ENCODE measurements at places on chromosomes 11 and 22.

GRCh38 chr11:111598559-111598958 is 3.7 kb upstream of the SIK2 start:
- DNase-seq = no peak

DNA sequence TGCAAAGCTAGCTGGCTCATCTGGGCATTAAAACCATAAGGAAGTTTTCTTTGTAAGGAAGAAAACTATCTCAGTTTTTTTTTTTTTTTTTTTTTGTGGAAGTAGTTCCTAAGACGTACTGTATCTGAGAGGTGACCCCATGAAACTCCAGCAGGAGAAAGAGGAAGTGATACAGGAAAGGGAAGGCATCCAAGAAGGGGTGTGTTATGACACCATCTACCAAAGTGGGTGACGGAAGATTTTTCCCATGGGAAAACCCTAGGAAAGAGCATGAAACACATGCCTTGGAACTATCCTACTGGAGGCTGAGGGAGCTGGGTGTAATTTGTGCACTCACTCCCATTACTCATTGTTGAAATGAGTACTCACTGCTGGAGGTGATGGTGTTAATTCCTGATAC is 63.8 kb upstream of the ARHGAP20 start:
- DNase-seq = no peak

- no peak for DNase-seq
These were observed 688.6 kb upstream of the TENM4 start for GRCh38 chr11:80129396-80129795.

DNA sequence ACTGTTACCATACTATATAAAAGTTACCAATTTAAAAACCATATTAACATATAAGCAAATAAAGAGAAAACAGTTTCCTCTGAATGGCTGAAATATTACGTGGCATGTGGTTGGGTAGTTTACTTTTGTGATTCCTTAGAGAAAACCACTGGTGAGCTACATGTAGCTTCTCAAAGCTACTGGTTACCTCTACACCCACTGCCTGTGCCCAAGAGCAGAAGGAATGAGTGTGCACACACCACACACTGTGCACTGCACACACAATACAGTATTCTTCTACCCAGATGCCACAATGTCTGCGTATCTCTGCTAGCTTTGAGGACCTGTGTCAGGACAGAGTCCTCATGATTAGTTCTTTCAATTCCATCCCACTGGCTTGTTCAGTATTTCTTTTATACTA is 25.5 kb upstream of the YPEL1 start:
- DNase-seq = no peak

DNA sequence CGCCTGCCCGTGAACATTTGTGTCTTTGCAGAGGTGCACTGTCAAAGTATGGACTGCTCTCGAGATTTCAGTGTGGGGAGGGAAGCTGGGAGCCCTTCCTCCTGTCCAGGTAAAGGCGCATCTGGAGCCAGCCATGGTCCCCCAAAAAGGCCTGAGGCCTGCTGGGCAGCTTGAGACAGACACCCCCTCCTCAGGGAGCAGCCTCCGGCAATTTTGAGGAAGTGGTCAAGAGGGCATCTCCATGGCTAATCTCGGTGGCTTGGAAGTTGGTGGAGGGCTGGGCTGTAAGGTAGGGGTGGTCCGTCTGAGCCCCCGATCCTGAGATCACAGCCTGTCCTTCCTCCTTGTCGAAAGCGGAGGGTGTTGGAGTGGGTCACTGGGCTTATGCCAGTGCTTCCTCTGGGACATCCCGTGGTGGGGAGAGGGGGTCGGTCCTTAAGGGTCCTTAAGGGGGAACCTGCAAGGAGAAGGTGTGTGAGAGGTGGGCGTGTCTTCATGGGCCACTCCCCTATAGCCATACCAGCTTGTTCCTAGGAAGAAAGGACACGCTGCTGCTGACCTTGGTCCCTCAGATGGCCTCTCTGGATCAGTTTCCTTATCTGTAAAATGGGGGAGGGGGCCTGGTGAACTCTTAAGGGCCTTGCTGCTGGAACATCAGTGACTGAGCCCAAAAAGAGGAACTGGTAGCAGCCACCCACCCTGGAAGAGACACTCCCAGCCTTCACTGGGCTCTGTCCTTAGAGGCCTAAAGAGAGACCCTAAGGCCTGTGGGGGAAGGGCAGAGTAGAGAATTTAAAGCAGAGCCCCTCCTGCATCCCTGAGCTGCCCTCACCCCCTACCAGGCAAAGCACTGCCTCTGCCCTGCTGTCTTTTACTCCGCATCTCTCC is 2.6 kb downstream of the KCNC1 start:
- DNase-seq = no peak

GRCh38 chr22:39299829-39300178 is 19.6 kb downstream of the RPL3 start:
- DNase-seq = no peak

- no peak for DNase-seq
These were observed 15.1 kb downstream of the NPTXR start for GRCh38 chr22:38828616-38829205.

- DNase-seq = no peak
These were observed 29.1 kb upstream of the COMT start for GRCh38 chr22:19912271-19912999.

DNA sequence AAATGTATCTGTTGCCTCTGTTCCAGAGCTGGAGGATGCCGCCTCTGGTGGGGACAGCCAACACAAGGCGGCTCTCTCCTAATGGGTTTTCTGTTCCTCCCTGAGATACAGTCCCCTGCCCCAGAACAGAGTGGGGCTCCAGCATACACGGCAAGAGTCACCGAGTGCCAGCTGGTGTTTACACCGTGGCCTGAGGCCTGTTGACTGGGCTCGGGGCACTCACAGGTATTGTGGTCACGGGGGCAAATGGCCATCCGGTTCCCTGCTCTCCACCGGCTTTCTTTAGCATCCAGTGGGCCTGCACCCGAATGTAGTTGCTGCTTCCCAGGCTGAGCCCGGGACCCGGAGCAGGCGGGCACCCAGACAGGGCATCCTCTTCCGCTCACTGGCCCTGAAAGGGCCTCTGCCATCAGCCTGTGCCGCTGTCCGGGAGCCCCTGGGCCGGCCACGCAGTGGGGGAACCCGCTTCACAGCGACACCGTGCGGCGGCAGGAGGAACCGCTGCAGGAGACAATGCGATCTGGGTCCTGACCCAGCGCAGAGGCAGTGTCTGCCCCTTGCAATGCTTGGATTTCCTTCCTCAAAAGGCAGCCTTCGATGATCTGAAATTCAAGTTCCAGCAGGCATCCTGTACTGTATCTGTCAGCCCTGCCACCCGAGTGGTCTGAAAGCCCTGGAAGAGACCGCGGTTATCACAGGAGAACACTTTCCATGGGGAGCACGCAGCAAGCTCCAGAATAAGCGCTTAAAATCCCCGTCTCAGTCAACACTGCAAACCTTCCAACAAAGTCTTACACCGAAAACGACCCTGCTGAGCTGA is 859 bp upstream of the KRTAP5-5 start:
- DNase-seq = no peak

DNA sequence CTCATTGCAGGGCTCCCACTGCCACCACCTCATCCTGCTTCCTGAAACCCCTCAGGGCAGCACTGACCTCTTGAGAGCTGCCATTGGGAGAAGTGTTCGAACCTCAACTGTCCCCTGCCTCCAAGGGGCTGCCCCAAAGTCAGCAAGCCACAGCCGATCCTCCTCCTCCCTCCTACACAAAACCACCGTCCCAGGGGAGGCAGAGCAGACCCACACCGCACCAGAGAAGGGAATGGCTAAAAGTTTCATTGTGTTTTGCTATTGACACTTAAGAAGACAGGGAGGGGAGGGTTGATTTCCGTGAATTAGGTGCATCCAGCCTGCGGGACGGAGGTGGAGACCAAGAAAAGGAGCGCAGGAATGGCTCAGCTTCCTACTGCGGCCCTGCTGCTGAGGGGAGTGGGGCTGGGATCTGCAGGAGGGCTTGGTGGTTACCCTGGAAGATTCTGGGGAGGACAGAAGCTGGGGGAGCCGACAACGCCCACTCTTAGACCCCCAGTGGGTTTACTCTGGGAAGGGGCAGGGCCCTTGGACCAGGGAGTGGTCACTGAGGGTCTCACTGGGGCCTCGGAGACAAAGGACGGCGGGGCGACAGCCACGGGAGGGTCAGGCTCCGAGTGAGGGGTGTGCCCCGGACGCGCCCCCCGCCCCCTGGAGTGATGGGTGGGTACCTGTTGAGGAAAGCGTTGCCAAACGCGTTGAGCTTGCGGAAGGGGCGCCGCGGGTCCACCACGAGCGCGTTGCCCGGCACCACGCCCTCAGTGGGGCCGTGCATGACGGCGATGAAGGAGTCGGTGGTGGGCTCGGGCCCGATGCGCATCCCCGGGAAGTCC is 815 bp downstream of the EHD1 start:
- no peak for DNase-seq

- DNase-seq = no peak
These were observed 1265.8 kb upstream of the CNTN5 start for GRCh38 chr11:97754976-97755375.

- no peak for DNase-seq
These were observed 86.0 kb downstream of the KCNQ1 start for GRCh38 chr11:2530855-2531200.

DNA sequence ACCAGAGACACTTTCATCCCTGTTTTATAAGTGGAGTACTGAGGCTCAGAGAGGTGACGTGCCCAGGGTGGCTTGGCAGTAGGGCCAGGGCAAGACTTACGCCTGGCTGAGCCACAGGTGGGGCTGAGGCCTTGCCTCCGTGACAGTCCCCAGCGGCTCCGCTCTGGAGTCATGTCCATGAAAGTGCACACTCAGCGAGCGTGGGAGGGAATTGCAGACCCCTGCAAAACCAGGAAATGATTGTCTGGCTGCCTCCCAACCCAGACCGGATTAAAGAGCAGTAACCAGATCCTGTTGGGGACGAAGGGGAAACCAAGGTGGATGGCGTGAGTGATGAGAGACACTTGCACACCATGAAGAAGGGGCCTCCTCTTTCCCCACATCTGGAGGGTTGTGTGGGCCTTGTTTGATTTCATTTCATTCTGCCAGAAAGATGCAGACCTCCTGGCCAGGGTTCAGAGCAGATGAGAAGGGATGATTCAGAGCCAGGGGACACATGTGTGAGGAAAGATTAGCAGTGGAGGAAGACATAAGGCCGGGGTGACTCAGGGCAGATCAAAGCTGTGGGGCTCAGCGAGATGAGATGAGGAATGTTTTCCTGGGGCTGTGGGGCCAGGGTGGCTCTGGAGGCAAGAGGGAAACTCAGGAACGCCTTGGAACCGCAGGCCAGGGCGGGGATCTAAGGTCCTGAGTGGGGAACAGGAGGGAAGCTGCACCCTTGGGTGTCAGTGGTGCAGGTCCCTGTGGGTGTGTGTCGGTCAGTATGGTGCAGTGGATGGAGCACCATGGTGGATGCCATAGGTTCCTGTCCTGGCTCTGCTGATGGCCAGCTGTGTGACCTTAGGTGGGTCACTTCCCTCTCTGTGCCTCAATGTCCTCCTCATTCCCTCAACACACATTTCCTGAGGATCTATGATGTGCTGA is 29.9 kb upstream of the LRRC32 start:
- no peak for DNase-seq

GRCh38 chr11:70606248-70606950 is 208.1 kb downstream of the CTTN start:
- DNase-seq = no peak

GRCh38 chr11:110097459-110098012 is 4.3 kb downstream of the ZC3H12C start:
- DNase-seq = no peak

DNA sequence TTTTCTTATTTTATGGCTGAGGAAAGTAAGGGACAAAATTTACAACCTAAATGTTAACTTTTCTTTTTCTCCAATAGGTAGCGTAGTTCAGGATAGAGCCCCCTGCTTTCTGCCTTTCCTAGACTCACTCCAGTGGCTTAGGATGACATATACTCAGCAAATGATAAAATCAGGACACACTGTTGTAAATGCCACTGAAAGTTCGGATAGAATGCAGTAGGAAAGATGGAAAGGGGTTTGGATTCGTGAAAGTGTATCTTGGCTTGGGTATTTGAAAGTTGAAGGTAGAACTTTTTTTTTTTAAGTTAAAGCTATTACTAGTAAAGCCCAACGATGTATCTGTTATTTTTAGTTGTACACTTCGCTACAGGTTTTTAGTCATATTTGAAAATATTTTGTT is 2.2 kb downstream of the DYNC2H1 start:
- no peak for DNase-seq

DNA sequence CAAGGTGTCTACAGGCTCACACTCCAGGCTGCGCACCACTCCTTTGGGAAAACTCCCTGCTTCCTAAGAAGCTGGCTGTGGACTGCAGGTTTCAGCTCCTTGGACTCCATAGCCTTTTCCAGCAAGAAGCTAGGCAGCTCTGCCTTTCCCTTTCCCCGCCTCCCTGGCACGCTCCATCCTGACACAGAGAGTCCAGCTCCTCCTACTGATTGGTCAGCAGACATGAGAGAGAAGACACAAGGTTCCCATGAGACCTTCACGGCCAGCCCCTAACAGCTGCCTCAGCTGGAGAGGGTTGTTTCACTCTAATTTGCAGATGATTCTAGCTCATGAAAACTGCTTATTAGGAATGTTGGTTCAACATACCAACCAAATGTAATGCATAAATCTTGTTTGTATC is 27.6 kb downstream of the TENM4 start:
- DNase-seq = no peak

GRCh38 chr11:45723397-45723796 is 58.0 kb upstream of the CHST1 start:
- DNase-seq = no peak

GRCh38 chr11:123272565-123272964 is 77.5 kb upstream of the CLMP start:
- DNase-seq = no peak

GRCh38 chr11:11975201-11976092 is 33.0 kb downstream of the DKK3 start:
- no peak for DNase-seq

DNA sequence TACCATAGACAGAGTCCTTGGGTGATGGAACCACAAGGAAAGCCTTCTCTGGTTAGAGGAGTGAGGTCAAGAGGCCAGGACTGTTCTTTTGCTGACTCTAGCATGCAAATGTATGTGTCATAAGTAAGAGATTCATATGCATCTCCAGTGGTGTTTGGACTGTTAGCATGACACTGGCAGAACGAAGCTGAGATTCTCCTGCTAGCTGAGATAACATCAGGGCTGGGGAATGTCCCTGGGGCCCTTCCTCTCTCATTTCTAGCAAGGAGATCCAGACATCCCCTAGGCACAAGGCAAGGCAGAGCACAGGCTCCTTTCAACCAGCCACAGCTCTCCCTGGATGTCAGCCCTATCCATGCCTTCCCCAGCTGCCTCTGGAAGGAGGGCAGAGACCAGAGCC is 711.3 kb downstream of the OPCML start:
- no peak for DNase-seq

DNA sequence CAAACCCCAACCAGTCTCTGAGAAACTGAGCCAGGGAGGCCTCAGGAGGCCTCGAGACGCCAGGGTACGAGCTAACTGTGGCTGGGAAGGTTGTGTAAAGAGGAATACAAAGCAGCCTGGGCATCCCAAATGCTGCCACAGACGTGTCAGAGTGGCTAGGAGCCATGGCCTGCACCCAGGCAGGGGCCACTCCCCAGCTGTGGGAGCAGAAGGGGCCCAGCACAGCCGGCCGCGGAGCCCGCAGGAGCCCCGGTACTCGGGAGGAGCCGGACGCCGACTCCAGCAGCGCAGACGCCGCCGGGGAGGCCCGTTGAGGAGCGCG is 349.8 kb upstream of the B3GAT1 start:
- no peak for DNase-seq

GRCh38 chr11:68854273-68854958 is 12.7 kb upstream of the CPT1A start:
- no peak for DNase-seq
